ENCODE measurements at places on chromosomes 5 and 9.

- DNase-seq: no peak
Measured at GRCh38 chr9:38088006-38088925, 19.2 kb upstream of the SHB start.

- no peak for DNase-seq
Measured at GRCh38 chr9:69951411-69951810, 92.2 kb upstream of the MAMDC2 start.

DNA sequence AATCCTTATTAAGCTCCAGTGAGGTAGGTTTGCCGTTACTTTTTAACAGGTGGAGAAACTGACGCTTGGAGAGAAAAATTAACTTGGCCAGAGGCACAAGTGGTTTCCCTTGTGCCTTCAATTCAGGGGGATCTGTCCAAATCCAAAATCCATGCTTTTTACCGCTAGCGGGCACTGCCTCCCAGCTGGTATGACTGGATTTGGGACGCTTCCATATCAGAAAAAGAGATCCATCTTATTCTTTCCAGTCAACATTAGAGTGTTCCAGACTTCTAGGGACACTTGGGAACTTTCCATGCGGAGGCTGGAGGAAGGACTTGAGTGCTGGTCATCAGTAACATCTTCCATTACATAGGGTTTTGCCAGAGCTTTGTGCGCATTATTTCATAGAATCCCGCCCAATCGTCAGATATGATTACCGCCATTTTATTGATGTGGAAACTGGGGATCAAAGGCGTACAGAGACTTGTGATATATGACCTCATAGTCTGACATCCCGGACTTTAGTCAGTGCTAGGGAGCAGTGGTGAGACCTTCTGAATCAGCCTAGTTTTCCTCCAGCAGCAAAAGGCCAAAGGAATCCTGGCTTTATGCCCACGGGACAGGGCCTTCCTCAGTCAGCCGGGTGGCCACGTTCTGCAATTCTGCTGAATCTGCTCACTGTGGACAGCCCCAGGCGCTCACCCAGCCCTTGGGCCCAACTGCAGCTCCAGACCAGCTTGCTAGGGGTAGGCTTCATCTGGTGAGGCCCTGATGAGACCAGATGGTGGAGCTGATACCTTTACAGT lies 1.1 kb upstream of the GNPDA1 start:
- no peak for DNase-seq

DNA sequence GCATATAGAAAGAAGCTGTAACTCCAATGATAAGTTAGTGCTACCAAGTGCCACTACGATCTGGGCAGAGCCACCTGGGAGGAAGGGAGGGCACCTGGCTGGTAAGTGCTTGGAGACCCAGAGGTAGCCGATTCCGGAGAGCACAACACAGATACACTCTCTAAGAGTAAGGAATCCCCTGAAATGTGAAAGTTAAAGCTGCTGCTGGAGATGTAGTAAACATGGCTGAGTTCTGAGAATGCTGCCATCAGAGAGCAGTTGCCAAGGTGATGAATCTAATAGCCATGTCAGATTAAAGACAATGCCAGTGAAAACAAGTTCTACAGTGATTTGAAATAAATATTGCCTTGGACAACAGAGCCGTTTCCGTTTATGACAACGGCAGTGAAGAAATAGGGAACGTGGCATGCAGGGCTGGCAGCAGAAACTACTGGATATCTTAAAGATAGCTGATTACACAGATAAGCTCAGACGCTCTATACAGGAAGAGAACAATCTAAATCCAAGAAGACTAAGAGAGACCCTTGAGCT lies 561.2 kb upstream of the C9orf72 start:
- DNase-seq: no peak

- DNase-seq: no peak
Measured at GRCh38 chr5:134151723-134152122, 25.0 kb downstream of the SKP1 start.

All from cerebellar nuclear complex (tissue), 1 donor.